ENCODE measurements at places on chromosomes 3 and 15.

DNA sequence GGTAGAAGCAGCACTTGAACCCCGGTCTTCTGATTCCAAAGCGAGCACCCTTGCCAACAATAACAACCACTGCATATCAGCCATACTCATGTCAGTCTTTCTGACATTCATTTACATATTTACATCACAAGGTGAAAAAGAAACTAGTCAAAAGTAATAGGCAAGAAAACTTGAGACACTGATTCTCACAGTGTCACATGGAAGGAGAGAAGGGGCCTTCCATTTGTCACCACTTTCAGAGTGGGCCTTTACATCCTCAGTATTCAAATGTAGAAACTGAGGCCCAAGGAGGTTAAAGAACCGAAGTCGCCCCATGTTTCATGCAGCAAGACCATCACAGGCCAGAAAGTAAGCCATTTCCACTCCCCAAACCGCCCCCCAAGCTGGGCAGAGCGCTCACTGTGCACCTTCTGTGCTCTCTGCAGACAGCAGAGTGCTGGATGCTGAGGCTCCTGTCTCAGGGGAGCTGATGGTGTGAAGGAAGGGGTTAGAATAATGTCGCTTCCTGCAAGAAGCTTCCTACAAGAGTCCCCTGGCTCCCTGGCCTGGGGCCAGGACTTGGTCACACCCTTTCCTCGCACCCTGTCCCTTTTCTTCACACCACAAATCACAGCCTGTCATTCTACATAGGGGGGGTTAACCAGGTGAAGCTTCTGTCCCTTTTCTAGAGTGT, 260.1 kb downstream of the UACA start:
- no peak for DNase-seq

DNA sequence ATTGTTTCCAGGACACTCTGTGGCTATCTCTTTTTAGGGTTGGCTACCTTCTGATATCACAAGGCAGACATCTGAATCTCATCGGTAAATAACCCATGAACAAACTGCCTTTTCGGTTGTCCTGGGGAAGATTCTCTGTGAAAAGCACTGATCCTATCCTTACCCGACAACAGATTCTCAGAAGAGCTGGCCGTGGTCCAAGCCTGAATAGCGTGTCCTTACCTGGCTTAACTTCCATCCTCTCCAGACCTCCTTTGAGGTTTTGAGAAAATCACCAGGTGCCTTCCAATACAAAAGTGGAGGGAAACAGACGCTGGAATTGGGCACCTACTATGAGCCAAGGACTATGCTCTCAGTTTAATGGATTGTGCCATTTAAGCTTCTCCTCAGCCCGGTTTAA, 87.4 kb upstream of the ARHGEF3 start:
- DNase-seq: no peak

- DNase-seq: no peak
Observed at GRCh38 chr15:95687061-95687460, 643.4 kb upstream of the NR2F2 start.

GRCh38 chr3:9163289-9163688, 86.2 kb downstream of the SRGAP3 start:
- no peak for DNase-seq

GRCh38 chr3:128464188-128464587, 2.5 kb downstream of the DNAJB8 start:
- no peak for DNase-seq

GRCh38 chr3:120399372-120399771, 50.2 kb upstream of the LRRC58 start:
- no peak for DNase-seq

- no peak for DNase-seq
Observed at GRCh38 chr15:96406291-96406690, 75.8 kb downstream of the NR2F2 start.

DNA sequence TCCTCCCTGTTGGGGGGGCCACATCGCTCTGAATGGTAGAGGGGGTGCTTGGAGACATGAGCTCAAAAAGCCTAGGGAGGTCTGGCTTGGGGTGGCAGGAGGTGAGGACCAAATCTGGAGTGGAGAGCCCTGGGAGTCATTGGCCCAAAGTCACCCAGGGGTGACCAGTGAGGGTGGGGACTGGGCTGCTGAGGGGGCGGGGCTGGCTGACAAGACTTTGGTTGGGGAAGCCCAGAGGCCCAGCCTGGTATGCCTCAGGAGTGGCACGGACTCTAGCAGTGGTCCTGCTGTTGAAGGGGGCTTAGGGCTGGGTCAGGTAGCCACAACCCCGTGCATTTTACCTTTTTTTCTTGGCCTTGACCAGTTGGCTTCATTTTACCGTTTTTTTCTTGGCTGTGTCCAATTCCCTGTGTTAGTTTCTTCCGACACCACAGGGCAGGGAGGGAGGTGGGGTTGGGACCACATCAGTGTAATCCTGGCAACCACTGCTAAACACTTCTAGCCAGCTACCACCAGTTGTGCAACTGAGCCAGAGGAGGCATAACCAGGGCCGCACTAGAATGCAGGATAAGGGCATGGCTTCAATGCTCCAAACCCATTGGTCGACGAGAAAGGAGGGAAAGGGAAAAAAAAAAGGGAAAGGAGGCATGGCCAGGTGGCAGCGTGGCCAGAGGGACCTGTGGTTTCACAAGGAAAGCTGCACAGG, 105.3 kb upstream of the C2CD4B start:
- DNase-seq: no peak

DNA sequence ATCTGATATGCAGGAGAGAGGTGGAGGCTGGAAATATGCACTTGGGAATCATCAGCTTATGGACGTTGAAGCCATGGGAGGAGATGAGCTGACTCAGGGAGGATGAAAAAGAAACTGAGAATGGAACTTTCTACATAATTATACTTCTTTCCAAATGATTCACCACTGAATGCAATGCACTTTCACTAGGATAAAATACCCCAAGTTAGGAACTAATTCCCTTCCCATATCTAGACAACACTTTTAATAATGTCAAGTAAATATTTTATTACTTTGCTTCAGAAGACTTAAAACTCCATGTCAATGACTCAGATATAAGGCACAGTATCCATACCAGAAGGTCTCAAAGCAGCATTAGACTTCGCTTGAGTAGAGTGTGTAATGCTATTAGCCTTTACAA, 24.2 kb downstream of the NPTN start:
- no peak for DNase-seq

GRCh38 chr15:43204016-43204901, 16.6 kb downstream of the EPB42 start:
- peak; percentile 72 for DNase-seq

DNA sequence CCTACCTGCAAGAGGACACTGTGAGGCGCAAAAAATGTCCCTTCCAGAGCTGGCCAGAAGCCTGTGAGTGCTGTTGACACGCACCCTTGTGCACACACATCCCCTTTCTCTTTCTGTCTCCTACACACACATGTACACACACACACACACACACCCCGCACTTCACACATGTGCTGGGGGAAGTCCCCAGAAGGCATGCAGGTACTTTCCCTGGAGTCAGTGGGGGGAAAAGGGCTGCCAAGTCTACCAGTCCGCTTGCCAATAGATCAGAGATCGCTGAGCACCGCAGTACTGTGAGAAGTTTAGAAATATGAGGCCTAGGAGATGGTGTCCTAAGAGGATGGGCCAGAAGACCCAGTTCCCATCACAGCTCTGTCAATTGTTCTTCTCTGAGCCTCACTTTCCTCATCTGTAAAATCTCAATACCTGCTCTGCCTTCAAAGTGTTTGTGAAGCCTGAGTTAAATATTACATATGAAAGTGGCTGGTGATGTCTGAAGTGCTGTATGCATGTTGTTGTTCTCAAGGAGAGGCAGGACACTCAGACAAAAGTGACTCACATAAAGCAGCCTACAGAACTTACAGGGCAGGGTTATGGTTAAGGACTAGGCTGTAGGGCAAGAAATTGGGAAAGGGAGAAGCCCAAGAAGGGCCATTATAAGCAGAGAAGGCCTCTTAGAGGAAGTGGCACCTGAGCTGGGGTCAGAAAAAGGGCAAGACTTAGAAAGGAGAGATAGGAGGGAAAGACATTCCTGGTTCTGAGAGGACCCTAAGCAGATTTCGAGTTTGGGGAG, 6.8 kb downstream of the IL17RE start:
- no peak for DNase-seq

- peak; percentile 71 for DNase-seq
Observed at GRCh38 chr15:69719527-69720240, 267.1 kb downstream of the RPLP1 start.

DNA sequence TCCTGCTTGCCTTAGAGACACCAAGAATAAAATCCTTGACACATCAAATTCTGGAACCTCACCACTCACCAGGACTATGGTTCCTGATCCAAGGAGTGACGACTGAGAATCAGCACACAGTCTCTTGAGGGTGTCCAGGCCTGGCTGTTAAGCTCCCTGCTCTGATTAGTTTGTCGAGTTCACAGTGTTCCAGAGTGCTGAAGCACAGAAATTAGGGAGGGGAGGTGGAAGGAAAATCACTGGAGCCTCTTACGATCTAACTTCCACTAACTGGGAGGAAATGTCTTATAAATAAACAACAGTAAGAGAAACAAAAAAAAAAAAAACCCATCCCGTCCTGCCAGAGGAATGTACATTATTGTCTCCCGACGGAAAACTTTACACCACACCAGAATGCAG, 330.2 kb downstream of the TIGIT start:
- DNase-seq: no peak

- DNase-seq: no peak
Observed at GRCh38 chr3:98540346-98540745, 8.6 kb downstream of the GPR15 start.

DNA sequence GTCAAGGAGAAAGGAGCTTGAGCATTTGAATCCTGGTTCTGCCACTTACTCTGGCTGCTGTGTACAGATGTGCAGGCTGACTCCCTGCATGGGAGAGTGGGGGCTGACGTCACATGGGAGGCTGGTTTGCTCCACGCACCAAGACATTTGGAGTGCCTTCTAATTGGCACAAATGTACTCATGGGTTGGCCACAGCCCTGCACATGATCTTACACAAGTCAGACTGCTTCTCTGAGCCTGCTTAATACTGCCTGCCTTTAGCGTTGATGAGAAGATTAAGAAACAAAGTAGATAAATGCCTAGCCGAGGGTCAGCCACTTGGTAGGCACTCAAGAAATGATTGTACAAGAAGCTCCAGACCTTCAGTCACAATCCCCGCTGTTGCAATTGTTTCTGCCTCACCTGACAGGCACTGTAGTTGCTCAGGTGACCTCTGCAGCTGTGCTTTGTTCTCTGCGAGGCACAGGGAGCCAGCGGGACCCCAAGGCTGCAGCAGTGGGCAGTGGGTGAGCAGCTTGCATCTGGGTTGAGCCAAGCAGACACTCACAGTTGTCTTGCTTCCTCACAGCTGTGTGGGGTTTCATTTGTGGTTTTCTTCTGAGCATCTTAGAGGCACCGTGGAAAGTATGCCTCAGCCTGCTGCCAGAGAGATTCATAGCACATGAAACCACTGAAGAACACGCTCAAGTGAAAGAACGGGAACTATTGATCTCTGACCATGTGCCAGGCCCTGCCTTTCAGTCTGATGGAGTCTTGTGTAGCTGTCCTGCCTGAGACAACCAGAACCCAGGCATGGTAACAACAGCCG, 33.1 kb downstream of the GRK7 start:
- peak; percentile 66 for DNase-seq

DNA sequence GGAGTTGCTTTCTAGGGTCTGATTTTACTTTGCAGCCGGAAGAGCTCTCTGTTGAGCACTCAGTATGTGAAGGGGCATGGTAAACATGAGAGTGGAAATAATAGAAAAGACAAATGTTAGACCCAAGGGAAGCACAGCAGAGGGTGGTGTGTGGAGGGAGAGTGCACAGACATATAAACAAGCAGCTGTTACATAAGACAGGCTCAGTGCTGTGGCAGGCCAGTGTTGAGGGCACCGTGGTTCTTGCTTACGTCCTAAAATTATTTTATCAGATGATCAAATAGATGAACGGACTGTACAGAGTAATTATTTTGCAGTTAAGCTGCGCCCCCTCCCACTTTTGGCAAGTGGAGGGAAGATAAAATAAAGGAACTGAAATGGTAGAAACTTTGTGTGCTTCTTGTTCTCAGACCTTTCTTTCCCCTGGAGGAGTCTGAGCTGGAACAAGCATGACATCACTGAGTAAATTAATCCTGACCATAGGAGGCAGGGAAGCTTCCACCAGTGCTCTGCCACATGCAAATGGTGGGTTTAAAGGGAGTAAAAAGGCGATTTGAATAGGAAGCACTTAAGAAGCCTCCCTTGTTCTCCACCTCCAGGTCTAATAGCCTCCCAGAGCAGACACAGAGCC, 205.6 kb downstream of the IL20RB start:
- no peak for DNase-seq

GRCh38 chr15:29135309-29135657, 134.3 kb downstream of the NSMCE3 start:
- no peak for DNase-seq

DNA sequence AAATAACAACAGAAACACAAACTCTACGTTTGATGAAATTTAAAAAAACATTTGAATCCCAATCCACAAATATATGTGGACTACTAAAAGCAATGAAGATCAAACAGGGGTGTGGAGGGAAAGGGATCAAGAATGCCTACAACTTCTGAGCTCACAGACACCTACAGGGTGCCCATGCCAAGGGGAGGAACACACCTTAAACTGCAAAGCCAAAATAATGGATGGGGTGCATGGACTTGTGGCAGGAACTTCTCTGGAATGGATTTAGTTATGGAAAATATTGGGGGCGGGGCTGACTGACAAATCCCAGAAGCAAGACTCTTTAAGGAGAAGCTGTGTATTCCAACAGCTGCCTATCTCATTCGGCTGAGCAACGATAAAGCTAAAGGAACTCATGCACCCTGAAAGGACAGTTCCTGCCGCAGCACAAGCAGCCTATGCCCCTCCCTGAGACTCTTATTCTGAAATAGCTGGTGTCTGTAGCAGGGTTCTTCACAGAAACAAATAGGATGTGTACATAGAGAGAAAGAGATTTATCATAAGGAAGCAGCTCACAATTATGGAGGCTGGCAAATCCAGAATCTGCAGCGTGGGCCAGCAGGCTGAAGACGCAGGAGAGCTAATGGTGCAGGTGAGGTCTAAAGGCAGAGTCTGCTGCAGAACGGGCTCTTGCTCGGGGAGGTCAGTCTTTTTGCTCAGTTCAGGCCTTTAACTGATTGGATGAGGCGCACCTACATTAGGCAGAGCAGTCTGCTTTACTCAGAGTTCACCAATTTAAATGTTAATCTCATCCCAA, 24.5 kb upstream of the PLA2G4D start:
- DNase-seq: peak; percentile 14

DNA sequence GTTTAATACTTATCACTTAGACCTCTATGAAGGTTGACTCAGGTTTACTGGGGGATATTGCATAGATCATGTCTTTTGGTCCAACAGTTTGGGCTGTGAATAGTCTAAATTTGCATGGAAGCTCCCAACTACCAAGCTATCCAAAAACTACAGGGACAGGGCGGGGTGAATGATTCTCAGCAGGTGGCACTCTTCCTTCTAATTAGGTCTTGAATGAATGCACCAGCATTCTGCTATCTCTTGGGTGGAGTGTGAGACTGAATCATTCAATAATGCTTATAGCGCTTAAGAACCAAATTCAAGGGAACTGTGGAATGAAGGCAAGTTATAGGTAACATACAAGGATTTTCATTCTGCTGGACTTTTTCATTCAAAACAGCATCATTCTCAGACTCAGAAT, 346.3 kb downstream of the TIGIT start:
- no peak for DNase-seq

Measured in hematopoietic multipotent progenitor cell treated with erythropoietin and hydrocortisone succinate and interleukin-3 and kit ligand, for 8 days (in vitro differentiated cells).